CD4-positive, alpha-beta T cell treated with Interleukin-21 for 1 hour (primary cell): ENCODE measurements at places on chromosomes 3 and 15.
A peak's percentile ranks its signal among the peaks of the same experiment; 100 is the strongest.

GRCh38 chr3:132596816-132597433 is at the start of gene ACKR4:
ACKR4 (plus strand) TSS chr3:132597270; CDS start chr3:132600398, 3,128 bp downstream.
- DNase-seq: no peak

DNA sequence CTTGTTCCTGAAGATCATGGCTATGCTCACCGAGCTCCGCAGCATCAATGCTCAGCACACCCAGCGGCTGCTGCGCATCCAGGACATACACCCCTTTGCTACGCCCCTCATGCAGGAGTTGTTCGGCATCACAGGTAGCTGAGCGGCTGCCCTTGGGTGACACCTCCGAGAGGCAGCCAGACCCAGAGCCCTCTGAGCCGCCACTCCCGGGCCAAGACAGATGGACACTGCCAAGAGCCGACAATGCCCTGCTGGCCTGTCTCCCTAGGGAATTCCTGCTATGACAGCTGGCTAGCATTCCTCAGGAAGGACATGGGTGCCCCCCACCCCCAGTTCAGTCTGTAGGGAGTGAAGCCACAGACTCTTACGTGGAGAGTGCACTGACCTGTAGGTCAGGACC is 35.2 kb downstream of the NR1I2 start:
- no peak for DNase-seq

DNA sequence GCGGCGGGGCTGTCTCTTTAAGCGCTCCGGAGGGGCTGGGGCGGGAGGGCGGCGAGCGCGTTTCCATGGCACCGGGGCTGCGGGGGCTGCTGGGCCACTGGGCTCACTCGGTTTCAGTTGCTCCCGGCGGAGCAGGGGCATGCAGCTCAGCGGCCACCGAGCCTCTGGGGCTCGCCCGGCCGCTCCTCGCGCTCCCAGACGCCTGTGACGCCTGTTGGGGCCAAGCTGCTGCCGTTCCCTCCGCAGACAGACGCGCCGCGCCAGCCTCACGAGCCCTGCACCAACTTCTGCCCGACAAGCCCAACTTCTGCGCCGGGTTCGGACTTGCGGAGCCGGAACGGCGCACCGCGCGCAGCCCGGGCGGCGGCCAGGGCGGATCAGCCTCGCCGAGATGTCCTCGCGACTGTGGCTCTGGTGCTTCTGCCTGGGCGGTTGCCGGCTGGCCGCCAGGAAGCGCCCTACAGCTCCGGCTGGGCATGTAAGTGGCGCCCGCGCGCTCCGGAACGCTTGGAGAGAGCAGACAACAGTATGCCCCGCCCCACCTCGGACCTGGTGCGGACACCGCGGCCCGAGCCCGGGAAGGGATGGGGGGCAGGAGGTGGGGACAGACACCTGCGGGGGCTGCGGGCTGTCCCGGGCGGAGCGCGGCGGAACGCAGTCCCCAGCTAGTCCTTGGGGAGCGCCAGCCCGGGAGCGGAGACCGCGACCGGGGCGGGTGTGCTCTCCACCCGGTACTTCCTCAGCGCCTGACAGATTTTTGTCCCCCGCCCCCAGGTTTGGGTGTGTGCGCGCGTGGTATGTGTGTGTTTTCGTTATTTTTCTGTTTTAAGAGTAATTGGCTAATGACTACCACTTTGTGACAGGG is 154.1 kb upstream of the GOLIM4 start:
- DNase-seq: no peak

GRCh38 chr15:93036951-93037819 is 51.8 kb downstream of the RGMA start:
- no peak for DNase-seq

DNA sequence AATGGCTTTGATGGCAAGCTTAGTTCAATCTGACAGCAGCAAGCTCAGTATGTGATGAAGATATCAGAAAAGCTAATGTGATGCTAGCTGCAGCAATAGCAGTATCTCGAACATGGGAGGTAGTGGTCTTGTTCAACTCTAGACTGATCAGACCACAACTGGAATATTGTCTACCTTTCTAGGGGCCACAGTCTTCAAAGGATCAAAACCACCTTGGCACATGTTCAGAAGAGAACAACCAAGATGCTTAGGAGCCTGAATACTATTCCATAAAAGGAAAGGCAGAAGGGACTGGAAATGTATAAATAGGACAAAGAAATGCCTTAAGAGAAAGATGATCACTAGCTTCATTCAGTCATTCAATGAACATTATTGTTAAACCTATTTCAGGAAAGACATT is 2.3 kb downstream of the C3orf70 start:
- no peak for DNase-seq

DNA sequence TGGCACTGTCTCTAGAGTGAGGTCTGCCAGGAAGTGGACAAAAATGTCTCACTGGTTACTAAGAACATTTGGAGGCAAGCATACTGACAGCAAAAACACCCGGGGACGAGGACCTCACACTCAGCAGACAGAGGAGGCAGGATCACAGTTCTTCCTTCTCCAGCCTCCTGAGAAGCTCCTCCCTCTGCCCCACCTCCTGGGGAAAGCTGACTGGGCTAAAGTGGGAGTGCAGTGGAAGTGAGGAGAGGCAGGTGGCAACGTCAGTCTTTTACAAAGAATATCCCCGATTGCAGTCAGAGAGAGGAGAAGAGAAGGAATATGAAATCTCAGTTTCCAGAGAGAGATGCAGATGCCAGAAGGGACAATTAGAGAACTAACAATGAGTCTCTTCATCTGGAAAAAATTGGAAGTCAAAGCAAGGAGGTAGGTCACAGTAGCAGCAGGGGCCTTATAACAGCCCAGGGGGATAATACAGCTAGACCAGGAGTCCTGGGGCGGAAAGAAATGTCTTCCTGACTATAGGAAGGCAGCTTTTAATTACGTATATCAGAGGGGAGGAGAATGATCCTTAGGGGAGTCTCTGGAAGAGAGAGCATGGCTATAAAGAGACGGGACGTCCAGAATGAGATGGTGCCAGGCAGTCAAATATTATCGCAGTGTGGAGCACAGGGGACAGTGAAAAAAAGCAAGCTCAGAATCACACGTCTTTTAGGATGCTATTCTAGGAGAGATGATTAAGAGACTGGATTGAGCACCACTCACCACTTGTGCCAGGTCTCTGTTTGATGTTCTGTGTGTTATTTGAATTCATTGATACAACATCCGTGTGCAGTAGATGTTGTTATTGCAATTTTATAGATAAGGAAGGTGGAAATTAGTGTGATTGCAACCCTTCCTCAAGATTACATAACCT is 47.2 kb downstream of the LEO1 start:
- no peak for DNase-seq

DNA sequence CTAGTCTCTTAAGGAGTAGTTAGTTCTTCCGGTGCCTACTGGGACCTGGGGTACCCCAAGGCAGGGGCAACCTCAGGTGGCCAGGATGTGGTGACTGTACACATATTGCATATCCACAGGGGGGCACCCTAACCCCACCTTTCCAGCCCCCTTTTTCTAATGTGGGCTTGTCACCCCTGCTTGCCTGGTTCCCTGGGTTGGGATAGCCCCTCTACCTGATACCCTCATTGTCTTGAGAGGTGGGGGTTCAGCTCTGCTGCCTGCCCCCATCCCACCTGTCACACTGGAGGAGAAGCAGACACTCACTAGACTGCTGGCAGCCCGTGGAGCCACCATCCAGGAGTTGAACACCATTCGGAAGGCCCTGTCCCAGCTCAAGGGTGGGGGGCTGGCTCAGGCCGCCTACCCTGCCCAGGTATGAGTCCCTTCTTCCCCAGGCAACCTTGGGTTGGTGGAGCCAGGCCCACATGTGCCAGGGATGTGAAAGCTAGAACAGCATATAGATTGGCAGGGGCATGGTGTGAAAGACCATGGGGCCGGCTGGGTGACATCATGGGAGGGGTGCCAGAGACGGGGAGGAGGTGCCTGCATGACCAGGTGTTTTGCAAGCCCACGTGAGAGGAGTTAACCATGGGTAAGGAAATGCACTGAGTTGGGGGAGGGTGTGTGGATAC is 4.0 kb downstream of the GLYCTK start:
- DNase-seq: peak; percentile 49

GRCh38 chr15:31296646-31297574 is 29.7 kb upstream of the KLF13 start:
- no peak for DNase-seq

DNA sequence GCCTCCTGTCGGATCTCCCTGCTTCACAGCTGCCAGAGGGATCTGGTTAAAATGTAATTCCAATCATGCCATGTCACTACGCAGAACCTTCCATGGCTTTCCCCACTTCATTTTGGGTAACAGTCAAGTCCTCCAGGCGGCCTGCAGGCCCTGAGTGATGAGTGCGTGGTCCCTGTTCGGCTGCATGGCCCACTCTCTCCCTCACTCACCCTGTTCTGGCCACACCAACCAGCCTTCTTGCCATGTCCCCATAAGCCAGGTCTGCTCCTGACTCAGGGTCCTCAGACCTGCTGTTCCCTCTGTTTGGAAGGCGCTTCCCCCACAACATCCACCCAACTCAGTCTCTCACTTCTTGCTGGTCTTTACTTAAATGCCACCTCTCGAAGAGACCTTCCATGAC is 41.6 kb upstream of the LINGO1 start:
- no peak for DNase-seq

GRCh38 chr3:196749125-196749524 is 9.5 kb downstream of the PAK2 start:
- no peak for DNase-seq

GRCh38 chr3:108044699-108045098 is 46.1 kb downstream of the CD47 start:
- DNase-seq: no peak

- no peak for DNase-seq
Observed at GRCh38 chr15:68025835-68026424, 28.2 kb upstream of the PIAS1 start.

GRCh38 chr3:71485896-71486295 is 97.6 kb downstream of the FOXP1 start:
- DNase-seq: no peak

DNA sequence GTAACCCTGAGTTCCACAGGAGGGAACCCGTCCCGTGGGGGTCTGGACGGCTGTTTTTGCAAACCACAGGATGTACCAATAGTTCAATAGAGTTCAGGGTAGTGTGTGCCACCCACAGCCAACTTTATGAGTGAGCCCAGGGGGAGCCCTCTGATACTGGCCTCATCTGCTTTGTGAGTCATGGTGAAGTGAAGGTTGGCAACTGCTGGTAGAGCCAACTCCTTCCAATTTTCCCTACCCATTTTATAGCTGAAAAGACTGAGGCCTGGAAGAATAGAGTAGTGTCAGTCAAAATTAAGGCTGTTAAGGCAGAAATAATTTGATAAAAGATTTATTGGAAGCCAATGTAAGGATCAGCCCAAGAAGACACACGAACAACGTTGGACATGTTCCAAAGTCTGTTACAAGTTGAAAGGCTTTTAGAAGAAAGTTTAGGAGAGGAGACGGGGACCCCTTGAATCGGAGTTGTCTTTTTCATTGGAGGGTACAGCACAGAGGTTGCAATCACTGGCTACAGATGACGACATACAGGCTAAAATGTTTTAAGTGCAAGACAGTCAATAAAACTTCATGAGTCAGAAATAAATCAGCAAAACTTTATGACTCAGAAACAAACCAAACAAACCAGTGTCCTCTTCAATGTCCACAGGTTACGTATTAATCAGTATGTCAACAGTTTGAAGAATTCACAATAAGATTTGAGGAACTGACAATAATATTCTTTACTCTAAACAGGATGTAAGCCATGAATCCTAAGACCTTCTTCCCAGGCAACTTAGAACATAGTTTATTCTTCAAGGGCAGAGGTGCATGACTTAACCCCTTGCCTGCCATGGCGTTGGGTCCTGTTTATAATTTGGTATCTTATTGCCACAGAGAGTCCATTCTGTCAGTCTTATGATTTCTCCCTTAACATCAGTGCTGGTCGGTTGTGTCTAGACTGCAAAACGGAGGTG is 62.9 kb upstream of the NR2E3 start:
- DNase-seq: no peak

- DNase-seq: no peak
Observed at GRCh38 chr3:194571491-194572142, 61.6 kb downstream of the TMEM44 start.

- DNase-seq: no peak
Observed at GRCh38 chr15:32859251-32859650, 141.4 kb downstream of the GREM1 start.

GRCh38 chr3:171049861-171050444 is 23.4 kb upstream of the SLC2A2 start:
- DNase-seq: peak; percentile 38

DNA sequence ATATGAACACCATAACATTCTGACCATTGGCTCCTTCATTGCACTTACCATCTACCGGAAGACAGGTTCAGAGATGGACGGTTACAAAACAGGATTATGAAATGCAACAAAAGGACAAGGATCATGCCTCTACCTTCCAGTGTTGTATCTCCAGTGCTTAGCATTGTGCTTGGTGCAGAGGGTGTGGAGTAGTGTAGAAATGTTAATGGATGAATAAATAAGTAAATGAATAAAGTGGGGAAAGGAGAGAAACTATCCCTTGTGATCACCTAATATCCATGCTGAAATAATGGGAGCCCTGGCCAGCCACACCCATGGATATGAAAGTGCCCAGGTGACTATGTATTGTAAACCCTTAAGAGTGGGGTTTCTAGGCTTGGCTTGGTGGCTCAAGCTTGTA is 344.8 kb upstream of the LMCD1 start:
- DNase-seq: no peak

GRCh38 chr15:83030021-83030420 is 18.6 kb upstream of the C15orf40 start:
- no peak for DNase-seq

DNA sequence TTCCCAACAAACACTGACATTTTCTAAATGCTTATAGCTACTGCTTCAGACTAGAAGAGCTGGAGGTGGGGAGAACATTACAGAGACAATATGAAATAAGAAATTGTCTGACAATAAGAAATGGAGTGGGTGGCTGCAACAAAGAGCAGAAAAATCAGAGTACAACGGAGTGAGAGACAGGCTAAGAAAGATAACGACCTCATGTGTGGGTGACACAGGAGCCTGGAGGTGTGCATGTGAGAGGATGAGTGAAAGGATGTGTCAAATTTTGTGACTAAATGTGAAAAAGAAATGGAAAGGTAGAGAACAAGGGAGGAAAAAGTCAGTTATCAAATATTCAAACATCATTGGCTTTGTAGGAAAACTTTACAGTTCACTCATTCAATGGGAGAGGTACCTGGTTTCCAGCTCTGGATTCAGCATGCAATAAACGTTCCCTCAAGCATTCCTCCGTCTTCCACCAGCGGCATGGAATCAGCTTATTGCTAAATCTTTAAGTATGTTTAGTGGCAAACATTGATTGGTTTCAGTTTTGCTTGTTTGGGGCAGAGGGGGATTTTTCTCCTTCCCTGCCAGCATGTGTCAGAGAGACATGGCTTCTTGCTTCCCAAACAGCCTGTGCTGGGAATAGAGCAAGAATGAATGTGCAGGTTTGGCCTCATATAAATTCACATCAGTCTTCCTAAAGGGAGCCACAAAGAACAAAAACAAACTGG is 103.8 kb upstream of the CHRM5 start:
- no peak for DNase-seq

DNA sequence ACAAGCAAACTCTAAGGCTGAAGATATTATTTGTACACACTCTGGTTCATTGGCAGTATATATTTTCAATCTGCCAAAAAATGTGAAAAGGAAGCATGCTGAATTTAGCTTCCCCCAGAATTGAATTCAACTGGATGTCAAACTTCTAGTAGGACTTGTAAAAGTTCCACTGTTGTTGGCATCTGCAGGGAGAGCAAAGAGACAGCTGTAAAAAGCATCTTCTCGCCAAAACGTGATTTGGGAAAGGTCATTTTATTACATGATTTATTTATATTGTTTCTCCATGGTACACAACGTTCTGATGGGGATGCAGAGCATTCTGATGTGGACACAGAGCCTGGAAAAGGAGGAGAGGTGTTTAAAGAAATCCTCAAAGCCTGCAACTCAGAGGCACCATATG is 196.7 kb upstream of the ADAMTS9 start:
- no peak for DNase-seq

- no peak for DNase-seq
Observed at GRCh38 chr3:9779075-9779593, 9.4 kb upstream of the CAMK1 start.
